ENCODE measurements at places on chromosomes 13 and 19. TPM values are rescaled to one million over a fixed set of nuclear protein-coding genes. Genes with fewer than 3 reads are reported as not detected.

The PIAS4 gene
- 20.0 TPM for polyA plus RNA-seq

The ERICH4 gene
- polyA plus RNA-seq, result not detected

The ACOD1 gene
- not detected for polyA plus RNA-seq

The CEACAM8 gene
- polyA plus RNA-seq, result not detected

The AXL gene
- polyA plus RNA-seq, result 9.0 TPM

The DENND1C gene
- polyA plus RNA-seq, result 6.3 TPM

The UPK1A gene
- polyA plus RNA-seq, result 1.0 TPM

The CFD gene
- polyA plus RNA-seq, result 3.4 TPM

The TEX101 gene
- not detected for polyA plus RNA-seq

The FBXO17 gene
- 17.2 TPM for polyA plus RNA-seq

The GDF15 gene
- 18.3 TPM for polyA plus RNA-seq

The ICAM4 gene
- polyA plus RNA-seq, result 0.96 TPM

The RASIP1 gene
- 9.2 TPM for polyA plus RNA-seq

The KLF1 gene
- 0.74 TPM for polyA plus RNA-seq

The REEP6 gene
- 20.0 TPM for polyA plus RNA-seq

The ZNF208 gene
- polyA plus RNA-seq, result not detected

The ADAT3 gene
- polyA plus RNA-seq, result 7.8 TPM

The IRGQ gene
- polyA plus RNA-seq, result 8.4 TPM

The PPP1R13L gene
- polyA plus RNA-seq, result 15.5 TPM

The WDR88 gene
- not detected for polyA plus RNA-seq

The TPGS1 gene
- 14.9 TPM for polyA plus RNA-seq

The ZNF571 gene
- 5.0 TPM for polyA plus RNA-seq

The RASAL3 gene
- polyA plus RNA-seq, result 1.8 TPM

The NPHS1 gene
- polyA plus RNA-seq, result 1.3 TPM

The MLNR gene
- 0.17 TPM for polyA plus RNA-seq

The SIGLEC9 gene
- not detected for polyA plus RNA-seq

The ZNF578 gene
- polyA plus RNA-seq, result 4.1 TPM

The PRSS57 gene
- polyA plus RNA-seq, result 0.21 TPM

The CD37 gene
- 106 TPM for polyA plus RNA-seq

Measured in GM23338 (cell line).